Activated CD4-positive, CD25-positive, alpha-beta regulatory T cell treated with anti-CD3 and anti-CD28 coated beads, Interleukin-2, amount 50 U/mL, for 24 hours (primary cell): ENCODE measurements at places on chromosomes 4 and X.

DNA sequence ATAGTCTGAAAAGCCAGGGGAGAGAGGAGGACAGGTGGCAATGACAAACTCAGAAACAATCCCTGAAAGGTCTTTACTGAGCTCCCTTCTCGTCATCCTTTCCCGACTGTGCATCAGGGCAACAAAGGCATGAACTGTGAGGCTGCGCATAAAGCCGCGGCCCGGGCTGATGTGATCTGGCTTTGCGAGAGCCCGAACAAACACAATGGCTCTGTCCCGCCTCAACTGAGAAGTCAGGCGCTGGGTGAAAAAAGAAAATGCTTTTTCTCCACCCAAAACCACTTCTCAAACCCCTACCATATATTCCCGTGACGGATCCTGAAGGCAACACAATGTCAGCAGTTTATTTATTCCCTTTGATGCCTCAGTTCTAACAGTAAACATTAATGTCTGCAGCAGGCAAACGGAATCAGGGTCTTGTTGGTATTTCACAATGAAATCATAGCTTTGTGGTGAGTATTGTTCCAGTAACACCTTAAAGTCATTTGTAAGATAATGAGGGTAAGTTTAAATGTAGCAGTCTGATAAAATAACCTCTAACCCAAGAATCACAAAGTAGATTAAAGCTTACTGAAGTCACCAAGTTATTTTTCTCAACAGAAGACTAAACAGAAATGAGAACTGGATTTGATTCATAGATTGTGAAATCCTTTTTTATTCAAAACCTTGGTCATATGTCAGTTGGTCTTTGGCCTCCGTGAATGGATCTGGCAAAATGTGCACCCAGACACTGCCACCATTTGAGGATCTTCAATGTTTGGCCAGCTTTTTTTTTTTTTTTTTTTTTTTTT is 67.4 kb downstream of the APBB2 start:
- no peak for ATAC-seq

GRCh38 chr4:143699331-143700045 is 987 bp downstream of the FREM3 start:
- ATAC-seq = no peak

DNA sequence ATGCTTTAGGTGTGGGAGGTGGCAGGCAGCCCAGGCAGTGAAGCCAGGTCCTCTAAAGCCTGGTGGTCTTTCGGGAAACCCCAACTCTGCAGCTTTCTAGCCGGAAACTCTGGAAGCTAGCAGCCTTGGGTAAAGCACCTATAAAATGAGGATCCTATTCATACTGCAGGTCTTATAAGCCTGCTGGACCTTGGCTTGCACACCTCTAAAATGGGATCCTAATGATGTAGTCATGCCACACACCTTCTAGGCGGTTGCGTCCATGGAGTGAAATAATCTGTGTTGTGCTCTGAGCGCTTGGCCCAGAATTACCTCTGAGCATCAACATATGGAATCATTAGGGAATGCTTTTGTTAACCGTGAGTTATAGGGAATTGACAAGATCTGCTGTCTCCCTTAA is 36.0 kb upstream of the STS start:
- no peak for ATAC-seq

DNA sequence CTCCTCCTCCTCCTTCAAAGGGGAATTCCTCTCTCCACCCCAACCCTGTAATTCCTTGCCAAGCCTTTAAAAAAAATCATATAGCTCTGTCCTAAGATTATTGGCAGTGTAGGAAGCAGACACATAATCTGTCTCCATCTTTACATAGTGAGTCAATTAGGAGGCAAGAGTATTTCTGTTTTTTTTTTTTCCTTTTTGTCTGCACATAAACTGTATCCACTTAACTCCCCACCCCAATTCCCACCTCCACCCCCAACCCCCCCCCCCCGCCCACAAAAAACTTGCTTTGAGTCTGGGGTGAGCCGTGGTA is 182.5 kb downstream of the RASL11B start:
- ATAC-seq = no peak

DNA sequence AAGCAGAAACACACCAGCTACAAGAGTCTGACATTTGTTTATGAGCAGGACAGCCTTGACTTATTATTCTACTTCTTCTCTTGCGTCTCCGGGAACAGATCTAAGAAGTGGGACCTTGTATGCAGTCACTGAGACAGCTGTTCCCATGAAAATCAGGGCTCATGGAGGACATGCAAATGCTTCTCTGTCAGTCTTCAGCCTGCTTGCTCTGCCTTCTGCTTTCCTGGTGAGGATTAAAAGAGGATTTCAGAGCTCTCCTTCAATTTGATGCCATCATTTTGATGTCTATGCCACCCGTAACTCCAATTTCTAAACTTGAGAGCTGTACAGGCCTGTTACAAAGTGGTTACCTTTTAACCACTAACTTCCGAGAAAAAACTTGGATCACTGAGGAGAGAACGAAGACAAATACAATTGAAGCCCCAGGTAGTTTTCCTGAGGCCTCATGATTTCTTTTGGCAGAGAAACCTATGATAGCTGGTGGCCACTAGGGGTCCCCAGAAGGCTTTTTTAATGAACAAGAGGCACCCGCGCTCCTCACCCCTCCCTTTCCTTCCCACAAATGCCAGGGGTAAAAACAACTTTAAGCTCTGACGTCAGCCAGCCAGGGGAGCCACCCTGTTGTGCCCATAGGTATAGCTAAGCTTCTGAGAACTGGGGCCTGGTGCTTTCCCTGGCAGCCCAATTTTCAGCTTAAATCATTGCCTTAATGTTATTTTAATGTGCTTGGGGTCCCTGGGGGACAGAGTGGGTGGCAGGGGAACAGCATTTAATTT is 97.0 kb downstream of the DDIT4L start:
- ATAC-seq = peak; percentile 92

- no peak for ATAC-seq
Observed at GRCh38 chr4:116531870-116532269, 553.5 kb downstream of the TRAM1L1 start.

GRCh38 chrX:133412246-133412645 is 3.0 kb downstream of the GPC4 start:
- no peak for ATAC-seq

DNA sequence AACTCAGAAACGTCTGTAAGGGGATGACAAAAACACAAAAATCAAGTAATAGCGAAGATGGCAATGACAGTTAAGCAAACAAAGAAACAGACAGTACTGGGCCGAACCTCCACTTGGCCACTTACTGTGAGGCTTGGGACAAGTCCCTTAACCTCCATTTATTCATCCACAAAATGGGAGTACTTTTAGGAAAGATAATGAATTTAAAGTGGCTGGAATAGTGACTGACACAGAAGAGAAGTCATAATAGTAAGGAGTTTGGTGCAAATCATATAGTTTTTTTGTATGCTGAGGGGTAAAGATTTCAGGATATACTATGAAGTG is 1.4 kb upstream of the TLR6 start:
- ATAC-seq = no peak

DNA sequence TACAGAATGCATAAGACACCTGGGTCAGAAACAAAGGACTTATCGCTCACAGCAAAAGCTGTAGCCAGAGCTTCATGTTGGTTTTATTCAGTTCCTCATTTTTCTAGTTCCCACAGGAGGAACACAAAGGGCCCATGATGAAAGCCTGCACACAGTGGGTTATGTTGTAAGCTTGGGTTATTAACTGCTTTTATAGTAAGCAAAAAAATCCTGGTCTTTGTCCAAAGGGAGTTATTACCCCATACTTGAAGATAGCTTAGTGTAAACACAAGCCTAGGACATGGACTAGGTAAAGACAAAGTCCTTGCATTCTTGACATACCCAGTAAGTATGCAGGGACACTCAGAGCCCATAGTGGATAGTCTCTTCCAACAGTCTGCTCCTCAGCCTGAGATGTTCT is 11.7 kb downstream of the BBS12 start:
- no peak for ATAC-seq

GRCh38 chrX:2678583-2678982 is 12.5 kb upstream of the CD99 start:
- ATAC-seq = no peak

DNA sequence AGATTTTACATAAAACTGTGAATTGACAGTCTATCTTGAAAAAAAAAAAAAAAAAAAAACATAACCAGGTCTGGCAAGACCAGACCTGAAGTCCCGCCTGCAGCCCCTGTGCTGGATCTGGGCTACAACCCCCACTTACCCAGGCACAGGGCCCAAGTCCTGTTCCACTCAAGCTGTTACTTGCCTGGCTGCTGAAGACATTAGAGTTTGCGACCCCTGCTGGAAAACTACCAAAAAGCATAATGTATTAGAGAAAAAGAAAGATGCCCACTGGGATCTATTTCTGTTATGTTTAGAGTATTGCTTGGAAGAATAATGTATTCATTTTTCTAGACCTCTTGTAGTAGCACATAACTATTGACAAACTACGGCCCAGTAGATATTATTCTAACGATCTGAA is 4.7 kb downstream of the HS3ST1 start:
- no peak for ATAC-seq

DNA sequence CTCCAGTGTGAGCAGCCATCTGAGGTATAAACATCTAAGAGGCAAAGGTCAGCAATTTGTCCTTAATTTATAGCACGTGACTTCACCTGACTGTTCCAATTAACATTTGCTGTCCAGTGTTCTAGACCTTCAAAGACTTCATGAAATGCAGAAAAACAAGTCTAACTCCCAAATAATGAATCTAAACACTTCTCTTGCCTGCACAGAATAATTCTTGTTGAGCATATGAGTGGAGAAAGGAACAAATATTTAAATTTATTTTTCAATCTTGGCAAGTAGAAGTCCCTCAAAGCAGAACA is 12.0 kb downstream of the RFC1 start:
- no peak for ATAC-seq

DNA sequence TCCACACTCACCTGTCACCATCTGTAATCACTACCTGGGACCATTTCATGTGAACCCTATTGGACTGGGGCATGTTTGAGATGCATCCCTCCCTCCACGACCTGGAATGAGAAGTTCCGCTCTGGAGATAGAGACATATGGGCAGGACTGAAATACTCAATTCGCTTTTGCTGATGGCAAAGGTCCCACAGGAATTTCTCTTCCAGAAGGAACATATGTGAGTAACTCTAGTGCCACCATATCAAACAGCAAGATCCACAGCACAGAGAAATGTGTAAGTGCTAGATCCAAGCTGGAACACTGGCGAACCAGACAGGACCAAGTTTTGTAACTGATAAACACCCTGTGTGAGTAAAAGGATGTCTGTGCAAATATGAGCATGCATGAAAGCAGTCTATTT is 43.9 kb downstream of the SEL1L3 start:
- ATAC-seq = no peak

GRCh38 chrX:15437724-15438123 is 53.5 kb upstream of the VEGFD start:
- ATAC-seq = no peak

GRCh38 chrX:112380541-112381278 is 298.1 kb upstream of the TRPC5 start:
- ATAC-seq = no peak

- ATAC-seq = no peak
Observed at GRCh38 chr4:105116616-105117319, 29.9 kb upstream of the TET2 start.

GRCh38 chr4:41375561-41375960 is 118.8 kb downstream of the UCHL1 start:
- ATAC-seq = no peak

DNA sequence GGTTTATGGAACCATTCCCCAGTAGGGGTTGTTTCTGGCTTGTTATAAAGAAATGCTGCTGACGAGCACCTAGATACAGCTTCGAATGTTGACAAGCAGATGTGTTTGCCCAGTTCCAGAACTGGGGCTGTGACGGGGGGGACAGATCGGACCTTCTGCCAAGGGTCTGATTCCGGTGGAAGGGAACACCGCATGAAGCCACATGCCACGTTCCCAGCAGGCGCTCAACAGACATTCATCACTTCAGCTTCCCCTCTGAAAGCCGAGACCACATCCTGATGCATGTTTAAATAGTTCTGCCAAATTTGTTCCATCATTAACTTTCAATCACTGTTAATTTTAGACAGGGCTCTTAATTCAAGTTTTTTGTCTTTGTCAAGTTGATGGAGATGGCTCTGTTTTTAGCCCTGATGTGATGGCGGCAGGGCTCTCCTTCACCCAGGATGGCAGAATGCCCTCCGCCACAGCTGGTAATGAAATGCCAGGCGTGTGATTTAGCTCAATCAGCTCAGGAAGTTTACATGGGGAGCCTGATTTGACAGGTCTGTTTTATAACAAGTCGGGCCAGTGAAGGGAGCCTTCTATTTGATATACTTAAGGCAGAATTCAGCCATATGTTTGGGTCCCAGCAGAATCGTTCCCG is 57.4 kb downstream of the PSAPL1 start:
- ATAC-seq = no peak

DNA sequence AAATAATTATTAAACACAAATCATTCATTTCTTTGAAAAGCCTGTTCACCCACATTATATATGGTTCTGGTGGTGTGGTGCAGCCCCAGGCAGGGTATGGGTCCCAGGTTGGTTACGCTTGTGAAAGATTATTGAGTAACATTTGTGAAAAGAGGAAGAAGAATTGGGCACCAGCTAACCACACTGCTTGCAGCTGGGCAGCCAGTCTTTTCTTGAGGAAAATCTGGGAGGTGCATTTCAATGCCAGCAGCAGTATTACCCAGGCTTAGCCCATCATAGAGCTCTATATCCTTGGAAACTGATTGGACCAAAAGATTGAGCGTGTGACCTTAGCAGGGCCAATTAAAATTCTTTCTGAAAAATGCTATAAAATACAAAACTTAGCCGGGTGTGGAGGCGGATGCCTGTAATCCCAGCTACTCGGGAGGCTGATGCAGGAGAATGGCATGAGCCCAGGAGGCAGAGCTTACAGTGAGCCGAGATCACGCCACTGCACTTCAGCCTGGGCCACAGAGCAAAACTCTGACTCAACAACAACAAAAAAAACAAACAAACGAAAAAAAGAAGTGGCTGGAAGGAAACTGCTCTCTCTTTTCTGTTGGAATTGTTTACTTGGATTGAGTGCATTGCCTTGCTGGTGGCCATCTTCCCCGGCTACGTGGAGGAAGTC is 9.7 kb upstream of the PLAC8 start:
- ATAC-seq = no peak

DNA sequence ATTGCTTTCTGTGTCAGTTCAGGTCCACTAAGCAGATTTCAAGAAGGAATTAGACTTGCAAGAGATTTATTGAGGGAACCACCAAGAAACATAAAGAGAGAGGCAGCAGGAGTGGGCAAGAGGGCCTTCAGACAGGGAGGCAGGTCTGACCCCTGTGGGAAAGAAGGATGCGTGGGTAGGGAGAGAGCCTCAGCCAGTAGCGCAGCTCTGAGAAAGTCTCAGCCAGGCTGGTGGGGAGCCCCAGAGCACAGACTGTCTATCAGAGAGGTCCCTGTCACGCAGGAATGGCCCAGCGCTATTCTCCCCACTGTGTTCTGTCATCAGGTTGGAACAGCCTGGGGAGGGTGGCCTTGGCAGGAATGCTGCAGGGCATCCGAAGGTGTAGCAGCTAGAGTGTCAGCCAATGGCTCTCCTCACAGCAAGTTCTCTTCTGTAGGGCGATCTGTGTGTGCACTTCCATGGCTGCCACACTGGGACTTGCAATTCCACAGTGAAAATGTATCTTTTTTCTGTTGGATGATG is 48.0 kb downstream of the OTC start:
- ATAC-seq = no peak
